Fibroblast of villous mesenchyme (primary cell): ENCODE measurements at places on chromosomes 11 and 22.

DNA sequence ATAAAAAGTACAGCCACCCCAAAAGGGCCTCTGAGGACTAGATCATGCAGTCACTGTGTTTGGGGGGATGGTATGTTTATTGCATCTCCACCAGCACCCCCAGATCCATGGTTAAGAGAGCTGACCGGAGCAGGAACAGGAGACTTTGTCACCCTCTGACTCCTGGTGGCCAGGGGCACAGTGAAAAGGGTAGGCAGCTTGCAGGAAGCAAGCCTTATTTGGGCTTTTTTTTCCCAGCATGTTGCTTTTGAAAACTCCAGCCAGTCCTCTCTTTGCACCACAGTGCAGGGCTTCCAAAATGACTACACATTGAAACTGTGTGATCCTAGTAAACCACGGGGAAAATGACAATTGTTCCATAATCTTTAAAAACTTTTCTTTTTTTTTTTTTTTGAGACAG lies 20.6 kb downstream of the PRR5 start:
- DNase-seq = no peak

DNA sequence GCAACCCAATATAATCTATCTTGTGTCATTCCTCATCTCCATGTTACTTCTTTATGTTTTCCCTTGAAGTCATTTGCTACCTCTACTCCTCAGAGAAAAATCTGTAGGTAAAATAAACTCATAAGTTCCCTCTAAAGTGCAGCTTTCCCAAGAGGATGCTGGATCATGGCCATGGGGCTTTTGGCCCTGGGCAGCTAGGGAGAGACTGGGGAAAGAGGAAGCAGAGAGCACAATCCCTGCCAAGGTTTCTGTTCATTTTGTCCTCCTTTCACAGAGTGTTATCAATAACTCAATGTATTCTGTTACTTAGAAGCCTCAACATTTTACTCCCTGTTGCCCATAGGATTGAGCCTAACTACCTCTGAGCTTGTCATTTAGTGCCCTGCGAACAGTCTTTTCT lies 9.0 kb downstream of the RNF121 start:
- no peak for DNase-seq

GRCh38 chr22:33921525-33922348 lies 1.5 kb upstream of the LARGE1 start:
- DNase-seq = peak; percentile 41

- no peak for DNase-seq
These were observed 268.6 kb upstream of the PITPNB start for GRCh38 chr22:28187612-28188011.

GRCh38 chr11:119874660-119875238 lies 145.7 kb upstream of the NECTIN1 start:
- DNase-seq = no peak
